ENCODE measurements at places on chromosomes 16 and 17.

DNA sequence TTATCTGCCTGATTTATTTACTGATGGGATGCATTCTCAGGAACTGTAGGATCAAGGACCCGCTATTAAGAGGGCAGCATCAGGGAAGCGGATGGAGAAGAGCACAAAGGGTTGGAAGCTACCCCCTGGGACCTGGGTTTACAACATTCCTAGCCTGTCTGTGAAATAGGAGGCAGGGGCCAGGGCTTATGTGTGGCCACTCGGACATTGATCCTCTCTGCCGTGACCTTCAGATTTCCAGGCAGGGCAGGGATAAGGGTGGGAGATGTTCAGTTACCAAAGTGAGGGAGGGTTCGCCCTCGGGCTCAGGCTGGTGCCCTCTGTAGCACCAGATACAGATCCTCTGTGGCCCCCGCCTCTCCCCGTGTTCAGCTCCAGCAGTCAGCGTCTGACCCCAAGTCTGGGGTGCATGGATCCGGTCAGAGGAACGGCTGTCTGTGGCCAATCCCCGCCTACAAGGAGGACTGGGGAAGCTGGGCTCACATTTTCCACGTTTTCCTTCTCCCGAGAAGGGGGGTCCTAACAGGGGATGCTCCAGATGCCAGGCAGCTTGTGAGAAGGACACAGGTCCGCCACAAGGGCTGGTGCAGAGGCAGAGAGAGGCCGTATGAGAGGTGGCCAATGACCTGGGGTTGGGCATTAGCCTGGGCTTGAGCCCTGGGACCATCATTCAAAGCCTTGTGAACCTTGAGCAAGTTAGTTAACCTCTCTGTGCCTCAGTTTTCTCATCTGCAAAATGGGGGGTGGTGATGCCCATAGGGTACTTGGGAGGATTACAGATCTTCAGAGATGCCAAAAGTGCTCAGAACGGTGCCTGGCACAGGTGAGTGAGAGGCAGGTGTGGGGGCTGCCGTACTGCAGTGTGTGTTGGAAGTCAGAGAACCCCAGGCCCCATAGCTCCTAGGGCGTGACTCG, 48.3 kb downstream of the ATP2C2 start:
- no peak for DNase-seq

DNA sequence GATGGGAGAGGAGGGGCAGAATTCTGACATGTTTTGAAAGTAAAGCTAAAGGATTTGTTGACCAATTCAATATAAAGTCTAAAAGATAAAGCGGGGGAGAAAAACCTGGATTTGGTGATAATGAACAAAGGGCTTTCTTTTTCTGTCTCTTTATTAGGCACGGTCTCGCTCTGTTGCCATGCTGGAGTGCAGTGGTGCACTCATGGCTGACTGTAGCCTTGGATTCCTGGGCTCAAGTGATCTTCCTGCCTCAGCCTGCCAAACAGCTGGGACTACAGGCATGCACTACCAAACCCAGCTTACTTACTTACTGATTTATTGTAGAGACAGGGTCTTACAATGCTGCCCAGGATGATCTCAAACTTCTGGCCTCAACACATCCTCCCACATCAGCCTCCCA, 7.5 kb downstream of the CDR2 start:
- DNase-seq: no peak

GRCh38 chr16:10850478-10850850, 26.5 kb upstream of the CIITA start:
- DNase-seq: no peak

DNA sequence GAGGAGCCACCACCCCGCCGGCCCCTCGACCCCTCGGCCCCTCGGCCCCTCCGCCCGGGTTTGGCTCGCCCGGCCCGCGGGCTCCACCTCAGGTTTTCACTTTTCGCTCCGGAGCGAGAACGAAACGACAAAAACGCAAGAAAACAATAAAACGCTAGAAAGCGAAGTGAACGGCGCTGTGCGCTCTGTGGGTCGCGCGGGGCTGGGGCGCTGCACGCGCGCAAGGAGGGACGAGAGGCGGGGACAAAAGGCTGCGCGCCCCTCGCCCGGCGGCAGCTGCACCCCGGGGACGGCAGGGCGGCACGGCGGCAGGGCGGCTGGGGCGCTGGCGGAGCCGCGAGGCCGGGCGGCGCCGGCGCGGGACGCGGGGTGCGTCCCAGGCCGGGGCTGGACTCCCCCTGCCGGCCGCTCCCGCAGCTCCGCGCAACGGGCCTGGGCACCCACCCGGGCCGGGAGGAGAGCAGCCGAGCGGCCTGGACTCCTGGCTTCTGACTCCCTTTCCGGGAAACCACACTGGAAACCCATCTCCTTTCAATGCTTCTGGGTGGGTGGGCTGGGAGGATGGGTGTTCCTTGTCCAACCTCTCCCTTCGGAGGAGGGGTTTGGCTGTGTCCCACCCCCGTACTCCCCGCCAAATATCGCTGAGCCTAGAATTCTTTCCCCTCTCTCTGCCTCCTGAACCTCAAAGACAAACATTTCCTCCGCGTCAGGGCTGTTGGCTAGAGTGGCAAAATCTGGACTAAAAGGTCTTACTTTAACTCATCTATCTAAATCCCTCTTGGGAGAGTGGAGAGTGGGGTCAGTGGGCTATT, 9.9 kb downstream of the TBX2 start:
- peak; percentile 34 for DNase-seq

DNA sequence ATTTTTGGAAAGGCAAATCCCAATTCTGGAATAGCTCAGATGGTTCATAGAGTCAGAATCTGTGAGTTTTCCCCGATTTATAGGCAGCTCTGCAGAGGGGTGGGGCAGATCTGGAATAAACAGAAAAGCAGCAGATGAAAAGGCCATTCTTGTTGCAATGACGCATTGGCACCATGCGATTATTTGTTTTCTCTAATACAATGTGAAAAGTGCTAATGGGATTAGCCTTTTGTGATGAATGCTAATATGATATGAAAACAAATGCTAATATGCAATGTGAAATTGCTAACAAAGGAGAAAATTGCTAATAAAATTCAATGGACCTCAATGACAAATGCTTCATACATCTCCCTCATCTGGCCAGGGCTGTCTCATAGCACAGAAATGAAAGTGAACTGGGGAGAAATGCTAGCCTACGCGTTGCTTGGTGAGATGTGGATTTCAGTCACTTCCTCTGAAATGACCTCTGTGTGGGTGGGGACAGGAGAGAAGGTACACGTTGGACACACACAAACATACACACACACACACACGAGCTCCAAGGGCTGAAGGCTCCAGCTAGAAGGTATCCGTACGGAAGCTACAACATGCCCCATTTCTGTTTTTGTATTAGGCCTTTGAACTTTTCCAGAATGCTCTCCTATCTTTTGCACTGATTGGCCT, 394.5 kb downstream of the XYLT1 start:
- DNase-seq: no peak

- DNase-seq: no peak
Observed at GRCh38 chr17:59498530-59499307, 66.7 kb upstream of the DHX40 start.

DNA sequence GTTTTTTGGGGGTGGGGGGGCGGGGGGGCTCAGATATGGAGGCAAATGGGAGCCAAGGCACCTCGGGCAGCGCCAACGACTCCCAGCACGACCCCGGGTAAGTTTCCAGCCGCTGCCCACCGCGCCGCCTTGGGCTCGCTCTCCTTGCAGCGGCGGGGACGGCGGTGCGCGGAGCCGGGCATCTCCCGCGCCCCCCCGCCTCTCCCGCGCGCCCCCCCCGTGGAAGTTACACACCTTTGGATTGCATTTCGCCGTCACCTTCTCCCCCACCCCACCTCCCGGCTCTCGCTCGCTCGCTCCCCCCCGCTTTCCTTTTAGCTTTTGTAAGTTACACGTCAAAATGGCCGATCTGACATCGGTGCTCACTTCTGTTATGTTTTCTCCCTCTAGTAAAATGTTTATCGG, 387 bp downstream of the MSI2 start:
- peak; percentile 59 for DNase-seq

DNA sequence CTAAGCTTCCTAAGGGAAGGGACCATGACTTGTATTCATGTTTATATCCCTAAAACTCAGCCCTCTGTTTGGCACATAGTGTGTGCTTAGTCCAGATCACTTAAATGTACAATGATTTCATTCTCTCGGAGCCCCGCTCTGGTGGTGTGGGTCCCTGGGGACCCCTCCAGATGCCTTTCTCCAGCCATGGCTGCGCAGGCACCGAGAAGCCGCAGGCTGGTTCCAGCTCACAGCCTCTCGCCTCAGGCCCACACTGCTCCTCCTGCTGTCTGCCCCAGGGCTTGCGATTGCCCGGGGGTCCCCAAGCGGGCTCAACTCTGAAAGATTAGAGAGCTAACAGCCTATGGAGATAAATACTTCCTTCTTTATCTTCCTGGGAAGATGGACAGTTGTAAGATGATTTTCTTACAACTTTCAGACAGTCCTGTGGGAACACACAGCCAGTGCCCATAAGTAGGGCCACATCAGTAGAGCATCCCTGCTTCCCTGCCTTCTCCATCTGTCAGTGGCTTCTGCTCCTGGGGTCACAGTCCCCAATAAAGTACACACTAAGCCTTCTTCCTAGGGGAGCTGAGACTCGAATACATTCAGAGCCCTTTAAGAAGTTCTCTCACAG, 66.2 kb downstream of the CENPV start:
- no peak for DNase-seq

GRCh38 chr16:15493466-15494180, 59.2 kb downstream of the BMERB1 start:
- DNase-seq: no peak

DNA sequence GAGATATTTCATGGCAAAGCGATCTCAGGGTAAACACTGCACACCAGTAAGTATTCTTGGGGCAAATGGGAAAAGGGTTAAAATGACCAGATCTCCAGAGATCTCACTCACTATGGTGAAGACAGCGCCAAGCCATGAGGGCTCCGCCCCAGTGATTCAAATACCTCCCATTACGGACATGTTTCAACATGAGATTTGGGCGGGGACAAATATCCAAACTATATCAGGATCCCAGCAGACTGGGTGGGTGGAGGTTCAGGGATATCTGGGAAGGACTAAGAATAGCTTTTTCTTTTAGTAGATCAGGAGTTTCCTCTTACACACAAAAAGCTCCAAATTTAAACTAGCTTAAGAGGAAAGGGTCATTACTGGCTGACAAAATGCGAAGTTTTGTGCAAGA, 181.7 kb downstream of the WWOX start:
- DNase-seq: no peak

DNA sequence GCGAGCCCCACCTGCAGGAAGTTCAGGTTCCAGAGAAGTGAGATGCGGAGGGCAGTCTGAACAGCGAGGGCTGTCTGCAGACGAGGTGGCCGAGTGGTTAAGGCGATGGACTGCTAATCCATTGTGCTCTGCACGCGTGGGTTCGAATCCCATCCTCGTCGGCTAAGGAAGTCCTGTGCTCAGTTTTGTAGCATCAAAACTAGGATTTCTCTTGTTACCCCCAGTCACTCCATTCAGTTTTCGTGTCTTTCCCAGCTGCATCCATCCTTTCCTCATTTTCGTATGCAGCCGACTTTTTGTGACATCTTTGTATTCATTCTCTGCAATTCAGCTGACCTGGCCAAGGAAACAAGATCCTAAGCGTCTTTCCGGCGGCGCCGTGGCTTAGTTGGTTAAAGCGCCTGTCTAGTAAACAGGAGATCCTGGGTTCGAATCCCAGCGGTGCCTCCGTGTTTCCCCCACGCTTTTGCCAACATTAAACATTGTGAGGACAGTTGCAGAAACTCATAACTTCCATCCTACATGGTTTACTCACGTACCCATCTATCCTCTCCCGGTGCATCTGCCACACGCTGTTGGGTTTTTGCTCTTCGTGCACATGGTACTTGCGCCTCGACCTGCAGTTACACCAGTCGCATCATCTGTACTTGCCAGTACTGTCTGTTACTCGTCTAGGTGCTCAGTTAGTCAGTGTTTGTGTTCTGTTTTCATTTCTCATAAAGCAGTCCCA, 3.0 kb downstream of the BORCS6 start:
- DNase-seq: peak; percentile 99

DNA sequence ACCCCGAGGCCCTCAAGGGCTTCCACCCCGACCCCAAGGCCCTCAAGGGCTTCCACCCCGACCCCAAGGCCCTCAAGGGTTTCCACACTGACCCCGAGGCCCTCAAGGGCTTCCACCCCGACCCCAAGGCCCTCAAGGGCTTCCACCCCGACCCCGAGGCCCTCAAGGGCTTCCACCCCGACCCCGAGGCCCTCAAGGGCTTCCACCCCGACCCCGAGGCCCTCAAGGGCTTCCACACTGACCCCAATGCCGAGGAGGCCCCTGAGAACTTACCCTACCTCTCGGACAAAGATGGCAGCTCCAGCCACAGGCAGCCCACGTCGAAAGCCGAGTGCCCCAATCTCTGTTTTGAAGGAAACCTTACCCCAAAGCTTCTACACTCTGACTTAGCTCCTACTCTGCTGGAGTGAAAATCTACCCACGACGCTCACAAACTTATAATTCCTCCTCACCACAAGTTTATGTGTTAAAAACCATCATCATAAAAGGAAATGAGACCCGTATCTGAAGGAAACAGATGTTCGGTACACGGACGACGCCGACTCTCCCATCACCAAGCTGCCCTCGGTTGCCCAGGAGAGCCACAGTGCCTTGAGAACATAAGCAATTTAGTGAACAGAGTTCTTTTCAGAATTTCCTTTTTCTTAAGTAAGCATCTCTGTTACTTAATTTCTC, 61.2 kb upstream of the RPH3AL start:
- peak; percentile 49 for DNase-seq

- no peak for DNase-seq
Observed at GRCh38 chr17:81032641-81033480, 2.1 kb upstream of the BAIAP2 start.
